ENCODE measurements at places on chromosomes 5 and 9. TPM values are rescaled to one million over a fixed set of nuclear protein-coding genes. Genes with fewer than 3 reads are reported as not detected.

ALDH1A1 gene
- 17.7 TPM for total RNA-seq

PCDHGA9 gene
- 18.1 TPM for total RNA-seq

SV2C gene
- 0.88 TPM for total RNA-seq

- no peak overlapping the region for H3K4me3 ChIP-seq
- H3K36me3 ChIP-seq, result peaks cover 5% of the 10 kb centered on the region
- no peaks in the 10 kb centered on the region for H3K27me3 ChIP-seq
- DNase-seq, result no peak
- H3K27ac ChIP-seq, result peak overlapping the region; percentile 85
Measured at GRCh38 chr9:113481176-113481787, 17.8 kb downstream of the RGS3 start.

GRCh38 chr5:170220191-170220590, 12.6 kb upstream of the C5orf58 start:
- no peak overlapping the region for H3K4me3 ChIP-seq
- H3K4me1 ChIP-seq, result no peaks in the 10 kb centered on the region
- no peaks in the 10 kb centered on the region for H3K36me3 ChIP-seq
- peak overlapping the region; percentile 3 for H3K27ac ChIP-seq
- DNase-seq, result no peak
- H3K27me3 ChIP-seq, result peaks cover 7% of the 10 kb centered on the region

GRCh38 chr5:16934677-16935153, 1.4 kb downstream of the MYO10 start:
- H3K27ac ChIP-seq, result peak overlapping the region; percentile 83
- H3K27me3 ChIP-seq, result peaks cover under 1% of the 10 kb centered on the region
- peaks cover 34% of the 10 kb centered on the region for H3K4me1 ChIP-seq

- H3K36me3 ChIP-seq, result no peaks in the 10 kb centered on the region
- DNase-seq, result peak; percentile 1
- no peaks in the 10 kb centered on the region for H3K27me3 ChIP-seq
- no peaks in the 10 kb centered on the region for H3K4me1 ChIP-seq
- H3K4me3 ChIP-seq, result no peak overlapping the region
Measured at GRCh38 chr9:8486095-8486494, 686.5 kb upstream of the DMAC1 start.

DNA sequence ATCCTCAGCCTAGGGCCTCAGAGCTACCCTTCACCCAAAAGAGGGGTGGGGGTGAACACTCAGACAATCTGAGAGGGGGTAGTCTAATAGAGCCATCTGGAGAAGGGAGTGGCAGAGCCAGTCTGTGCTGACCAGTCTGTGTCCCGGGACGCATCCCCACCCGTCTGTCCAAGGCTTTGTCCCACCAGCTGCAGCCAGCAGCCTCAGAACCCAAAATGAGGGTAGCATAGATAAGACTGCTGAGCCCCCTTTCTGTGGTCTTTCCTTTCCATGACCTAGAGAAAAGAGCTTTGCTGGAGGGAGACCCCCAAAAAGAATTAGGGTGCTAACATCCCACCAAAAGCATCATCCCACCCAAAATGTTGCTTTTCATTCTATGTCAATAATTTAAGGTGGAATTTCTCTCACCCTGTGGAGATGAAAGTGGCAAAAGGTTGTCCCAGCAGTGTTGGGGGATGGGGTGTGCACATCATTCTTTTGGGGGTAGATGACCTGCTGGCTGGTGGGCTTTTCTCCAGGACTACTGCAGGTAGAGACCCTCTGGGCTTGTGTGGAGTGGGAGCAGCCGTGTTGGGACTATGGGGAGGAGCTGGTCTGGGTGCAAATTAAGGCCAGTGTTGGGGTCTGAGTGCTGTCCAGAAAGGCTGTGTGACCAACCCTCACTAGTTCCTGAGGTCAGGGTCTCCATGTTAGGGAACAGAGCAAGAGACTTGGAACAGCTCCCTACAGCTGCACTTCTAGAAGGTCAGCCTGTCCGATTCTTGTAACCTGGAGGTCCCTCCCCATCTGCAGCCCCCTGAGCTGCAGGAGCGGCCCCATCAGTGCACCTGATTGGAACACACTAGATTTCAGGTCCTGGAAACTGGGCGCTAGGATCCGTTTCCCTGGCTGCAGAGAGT, 19.9 kb downstream of the URM1 start:
- H3K27me3 ChIP-seq, result no peaks in the 10 kb centered on the region
- no peak overlapping the region for H3K27ac ChIP-seq
- DNase-seq, result no peak
- no peak overlapping the region for H3K4me3 ChIP-seq
- no peaks in the 10 kb centered on the region for H3K4me1 ChIP-seq

- no peak overlapping the region for H3K4me3 ChIP-seq
- H3K4me1 ChIP-seq, result no peaks in the 10 kb centered on the region
- no peaks in the 10 kb centered on the region for H3K27me3 ChIP-seq
- H3K27ac ChIP-seq, result no peak overlapping the region
Measured at GRCh38 chr5:44632344-44632743, 176.4 kb upstream of the MRPS30 start.
